DMS79 (cell line): ENCODE measurements at places on chromosomes 2 and 18.

DNA sequence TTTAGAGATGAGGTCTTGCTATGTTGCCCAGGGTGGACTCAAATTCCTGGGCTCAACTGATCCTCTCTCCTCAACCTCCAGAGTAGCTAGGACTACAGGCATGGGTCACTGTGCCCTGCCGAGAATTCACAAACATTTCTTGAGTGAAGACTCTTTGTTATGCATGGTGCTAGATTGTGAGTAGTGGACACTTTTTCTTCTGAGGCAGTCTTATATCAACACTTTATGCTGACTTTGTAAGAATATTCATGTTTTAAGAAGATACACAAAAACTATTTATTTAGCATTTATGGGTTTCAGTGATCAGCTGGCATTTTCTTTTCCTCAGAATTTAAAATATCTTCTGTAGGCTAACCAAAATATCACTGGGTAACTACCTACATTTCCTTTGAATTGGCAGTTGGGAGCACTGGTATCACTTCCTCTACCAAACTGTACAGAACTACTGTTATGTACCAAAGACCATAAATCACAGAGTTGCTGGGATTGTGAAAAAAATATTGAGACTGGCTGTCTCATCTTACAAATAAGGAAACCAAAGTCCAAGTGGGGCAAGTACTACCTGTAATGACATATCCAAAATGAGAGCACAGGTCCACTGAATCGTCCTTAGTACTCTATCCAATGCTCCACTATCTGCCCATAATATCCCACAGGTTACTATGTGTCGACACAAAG is 34.0 kb downstream of the DOCK10 start:
- no peak for DNase-seq

DNA sequence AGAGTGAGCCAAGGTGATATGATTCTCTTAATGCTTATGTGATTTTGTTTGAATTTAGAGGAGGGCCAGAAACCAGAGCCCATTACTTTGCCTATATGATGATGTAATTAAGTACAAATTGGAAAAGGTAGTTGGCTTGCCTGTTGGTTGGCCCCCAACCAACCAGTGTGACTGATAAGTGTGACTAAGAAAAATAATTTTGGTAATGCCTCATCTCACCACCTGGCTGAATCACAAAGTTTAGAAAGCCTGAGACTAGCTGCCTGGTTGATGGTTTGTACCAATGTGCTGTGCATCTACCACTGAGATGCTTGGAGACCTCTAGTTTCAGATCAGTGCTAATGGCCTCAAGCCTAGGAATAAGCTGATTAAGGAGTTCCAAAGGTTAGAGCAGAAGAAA is 338.7 kb downstream of the CDH2 start:
- no peak for DNase-seq

GRCh38 chr2:110752871-110753270 is 20.5 kb downstream of the ACOXL start:
- DNase-seq, result no peak

DNA sequence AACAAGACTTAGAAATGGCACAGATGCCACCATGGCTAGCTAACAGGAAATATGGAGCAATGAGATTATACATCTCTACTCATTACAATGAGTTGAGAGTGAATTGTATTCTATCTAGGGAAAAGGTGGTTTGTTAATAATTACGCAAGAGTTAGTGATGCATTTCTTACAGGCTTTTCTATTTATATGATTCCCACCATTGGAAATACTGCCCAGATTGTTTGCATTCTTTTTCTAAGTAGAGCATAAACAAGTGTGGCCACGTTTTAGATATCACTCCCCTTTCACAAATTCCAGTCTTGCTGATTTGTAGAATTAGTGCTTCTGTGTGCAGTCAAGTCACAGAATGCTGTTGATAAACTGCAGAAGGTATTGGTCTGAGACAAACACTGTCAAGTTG is 56.6 kb downstream of the ZNF804A start:
- no peak for DNase-seq

DNA sequence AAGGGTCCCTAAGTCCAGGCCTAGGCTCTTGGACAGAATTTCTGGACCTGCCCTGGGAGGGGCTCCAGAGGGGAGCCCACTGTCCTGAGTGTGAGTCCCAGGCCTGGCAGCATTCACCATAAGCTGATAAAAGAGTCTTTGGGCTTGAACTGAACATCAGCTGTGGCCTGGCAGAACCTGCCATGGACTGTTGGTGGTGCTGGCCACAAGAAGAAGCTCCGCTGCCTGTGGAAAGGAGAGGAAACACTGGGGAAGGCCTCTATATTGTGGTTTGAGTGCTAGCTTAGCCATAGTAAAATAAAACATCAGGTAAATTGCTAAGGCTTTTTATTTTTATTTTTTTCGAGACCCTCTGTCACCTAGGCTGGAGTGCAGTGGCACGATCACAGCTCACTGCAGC is 20.9 kb upstream of the BAZ2B start:
- DNase-seq, result no peak

GRCh38 chr2:101696272-101697123 is 1.0 kb upstream of the MAP4K4 start:
- DNase-seq, result peak; percentile 46
